Stimulated activated CD8-positive, alpha-beta memory T cell treated with anti-CD3 and anti-CD28 coated beads, Interleukin-15, amount 100 ng/mL, for 1 hour (primary cell): ENCODE measurements at places on chromosomes 13 and 19.

DNA sequence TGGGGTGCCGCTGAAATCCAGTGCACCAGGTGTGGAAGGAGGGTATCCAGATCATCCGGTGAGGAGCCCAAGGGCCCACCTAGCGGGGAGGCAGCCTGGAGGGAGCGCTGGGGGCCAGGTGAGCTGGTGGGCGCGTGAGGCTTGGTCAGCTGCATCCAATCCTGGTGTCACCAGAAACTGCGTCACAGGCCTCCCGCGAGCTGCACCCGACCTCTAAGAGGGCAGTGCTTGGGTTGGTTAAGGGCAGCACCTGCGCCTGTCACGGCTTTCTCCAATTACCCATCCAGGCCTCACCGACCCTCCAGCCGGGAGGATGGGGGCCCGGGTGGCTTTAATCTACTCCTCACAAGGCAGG lies 284 bp downstream of the RNF17 start:
- no peak for DNase-seq

DNA sequence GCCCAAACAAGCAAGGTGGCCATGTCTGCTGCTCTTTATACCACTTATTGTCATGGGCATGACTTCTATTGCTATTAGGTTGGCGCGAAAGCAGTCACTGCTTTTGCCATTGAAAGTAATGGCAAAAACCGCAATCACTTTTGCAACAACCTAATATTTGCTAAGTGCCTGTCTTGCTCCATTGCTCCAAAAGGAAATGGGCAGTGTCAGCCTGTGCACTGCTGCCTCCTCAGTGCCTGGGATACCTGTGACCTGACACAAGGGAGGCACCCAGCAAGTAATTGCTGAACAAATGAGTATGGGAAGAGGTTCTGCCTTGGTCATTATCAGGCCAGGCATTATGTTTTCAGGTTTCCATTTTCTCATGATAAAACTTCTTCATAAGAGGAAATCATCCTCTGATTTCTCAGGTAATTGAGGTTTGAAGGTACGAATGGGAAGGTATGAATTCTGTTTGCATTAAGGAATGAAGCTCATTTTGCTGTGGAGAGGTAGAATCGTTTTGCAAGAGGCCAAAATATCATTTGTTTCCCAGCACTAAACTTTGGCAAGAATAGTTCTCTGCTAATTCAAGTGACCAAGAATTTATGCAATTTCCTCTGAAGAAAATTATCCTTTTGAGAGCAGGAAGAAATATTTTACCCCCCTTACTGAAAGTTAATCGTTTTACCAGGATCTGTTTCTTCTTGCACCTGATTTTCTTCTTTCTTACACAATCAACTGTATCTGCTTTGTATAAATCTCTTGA lies 128.4 kb upstream of the SPRY2 start:
- DNase-seq: no peak

GRCh38 chr19:10593820-10594637 lies 6.9 kb upstream of the AP1M2 start:
- no peak for DNase-seq

- no peak for DNase-seq
These were observed 254.2 kb downstream of the GPC5 start for GRCh38 chr13:91652404-91653301.

DNA sequence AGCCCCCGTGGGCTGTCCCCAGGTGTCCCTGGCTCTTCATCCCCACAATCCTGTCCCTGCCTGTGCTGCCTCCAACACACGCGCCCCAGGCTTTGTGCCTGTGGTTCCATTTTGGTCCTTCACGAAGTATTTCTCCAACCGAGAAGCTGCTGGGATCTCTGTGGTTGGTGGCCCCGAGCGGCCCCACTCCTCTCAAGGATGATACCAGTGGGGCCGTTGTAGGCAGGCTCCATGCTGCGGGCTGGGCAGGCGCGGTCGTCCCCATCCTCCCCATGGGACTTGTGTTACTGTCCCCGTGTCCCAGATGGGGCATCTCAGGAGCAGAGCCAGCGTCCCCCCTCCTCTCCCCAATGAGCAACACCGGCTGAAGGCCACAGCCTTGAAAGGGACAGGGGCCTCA lies 3.7 kb upstream of the ZNF554 start:
- DNase-seq: no peak
